Stimulated activated CD4-positive, alpha-beta T cell treated with anti-CD3 and anti-CD28 coated beads, Interleukin-2, amount 100 ng/mL, for 24 hours (primary cell): ENCODE measurements at places on chromosomes 6 and 20.

GRCh38 chr6:24838994-24839393 lies 40.3 kb upstream of the ARMH2 start:
- DNase-seq = no peak

- DNase-seq = no peak
These were observed 25.7 kb downstream of the EZR start for GRCh38 chr6:158793432-158793831.

- DNase-seq = no peak
These were observed 187.8 kb upstream of the JAG1 start for GRCh38 chr20:10861619-10862018.

GRCh38 chr6:147841547-147842148 lies 333.2 kb downstream of the SAMD5 start:
- DNase-seq = no peak

- DNase-seq = no peak
These were observed 8.3 kb downstream of the ID4 start for GRCh38 chr6:19845266-19846041.

DNA sequence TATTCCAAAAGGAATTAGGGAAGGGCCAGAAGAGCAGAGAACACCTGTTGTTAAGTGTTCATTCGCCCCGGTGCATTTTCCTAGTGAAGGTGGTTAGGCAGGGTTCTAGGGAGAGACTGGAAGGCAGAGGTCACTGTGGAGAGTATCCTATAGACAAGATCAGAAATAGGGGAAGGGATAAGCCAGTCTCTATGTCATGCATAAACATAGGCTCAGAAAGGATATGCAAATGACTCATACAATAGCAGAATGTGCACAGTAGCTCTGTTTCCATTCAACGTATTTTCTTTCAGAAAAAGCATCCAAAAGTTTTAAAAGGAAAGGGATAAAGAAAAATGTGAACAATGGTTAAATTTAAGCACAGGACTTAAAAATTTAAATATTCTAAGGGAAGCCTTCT lies 47.4 kb downstream of the BMP6 start:
- no peak for DNase-seq

DNA sequence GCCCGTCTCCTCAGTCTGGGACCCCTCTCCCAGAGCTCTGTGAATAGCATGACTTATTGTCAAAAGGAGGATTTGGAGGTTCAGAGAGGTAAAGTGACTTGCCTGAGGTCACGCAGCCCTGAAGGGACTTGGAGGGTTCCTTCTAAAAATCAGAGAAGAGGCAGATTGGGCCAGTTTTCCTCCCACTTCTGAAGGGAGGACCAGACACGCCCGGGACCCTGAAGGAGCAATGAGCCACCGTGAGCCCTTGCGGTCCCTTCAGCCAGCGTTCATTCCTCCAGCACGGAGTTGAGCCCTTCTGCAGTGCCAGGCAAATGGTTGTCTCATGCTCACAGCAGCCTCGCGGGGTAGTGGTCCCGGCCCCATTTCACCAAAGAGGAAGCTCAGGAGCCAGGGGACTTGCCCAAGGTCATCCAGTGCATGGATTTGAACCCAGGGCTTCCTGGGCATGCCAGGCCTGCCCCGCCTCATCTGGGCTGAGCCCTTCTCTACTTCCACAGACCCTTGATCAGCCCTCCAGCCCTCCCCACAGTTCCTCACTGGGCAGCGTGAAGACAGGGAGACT lies 7.4 kb downstream of the SRC start:
- DNase-seq = no peak

DNA sequence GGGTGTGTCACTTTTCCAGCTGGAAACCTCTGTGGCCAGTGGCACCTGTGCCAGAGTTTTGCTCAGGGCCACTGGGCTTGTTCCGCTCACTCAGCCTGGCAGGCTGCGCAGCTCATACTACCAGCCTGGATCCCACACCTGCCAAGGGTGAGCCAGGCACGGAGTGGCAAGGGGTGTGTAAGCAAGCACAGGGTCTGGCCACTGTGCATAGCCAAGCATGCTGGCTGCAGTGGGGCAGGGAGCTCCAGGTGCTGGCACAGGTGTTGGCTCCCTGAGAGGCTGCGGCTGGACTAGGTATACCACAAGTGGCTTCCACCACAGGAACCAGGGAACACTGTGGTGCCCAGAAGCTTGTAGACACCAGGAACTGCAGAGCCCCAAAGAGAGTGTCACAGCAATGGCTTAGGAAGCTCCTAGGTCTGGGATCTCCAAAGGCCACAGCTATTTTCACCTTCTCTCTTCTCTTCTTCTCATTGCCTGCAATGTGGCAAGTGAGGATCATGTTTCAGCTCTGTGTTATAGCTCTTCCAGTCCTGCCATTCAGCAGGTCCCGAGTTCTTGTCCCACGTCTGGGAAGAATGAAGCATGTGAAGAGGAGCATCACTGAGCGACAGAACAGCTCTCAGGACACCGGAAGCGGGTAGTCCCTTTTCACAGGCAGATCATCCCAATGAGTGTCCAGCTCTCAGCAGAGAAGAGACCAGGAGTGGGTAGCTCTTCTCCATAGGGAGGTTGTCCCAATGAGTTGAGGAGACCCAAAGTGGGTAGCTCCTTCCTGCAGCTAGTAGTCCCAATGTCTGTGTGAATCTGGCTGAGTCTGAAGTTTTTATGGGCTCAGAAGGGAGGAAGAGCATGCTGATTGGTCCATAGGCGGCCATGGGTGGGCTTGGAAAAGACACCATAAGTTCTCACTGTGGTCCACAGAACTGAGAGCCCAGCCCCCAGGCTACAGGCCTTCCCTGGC lies 41.3 kb downstream of the WASF1 start:
- no peak for DNase-seq

DNA sequence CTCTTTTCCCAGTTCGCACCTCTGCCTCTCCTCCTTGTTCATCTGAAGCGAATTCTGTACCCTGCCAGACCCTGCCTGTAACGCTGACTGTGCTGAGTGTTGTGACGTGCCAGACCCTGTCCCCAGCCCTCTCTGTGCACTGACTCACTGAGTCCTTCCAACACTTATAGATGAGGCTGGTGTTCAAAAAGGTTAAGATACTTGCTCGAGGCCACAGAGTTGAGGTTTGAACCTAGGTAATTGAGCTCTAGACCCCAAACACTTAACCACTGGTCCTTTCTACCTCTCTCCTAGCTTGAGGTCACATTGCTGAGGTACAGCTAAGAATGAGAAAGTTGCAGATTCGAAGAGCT lies 45.7 kb upstream of the NEDD9 start:
- peak; percentile 44 for DNase-seq

- DNase-seq = no peak
These were observed 31.3 kb upstream of the ZSCAN23 start for GRCh38 chr6:28474441-28475219.

DNA sequence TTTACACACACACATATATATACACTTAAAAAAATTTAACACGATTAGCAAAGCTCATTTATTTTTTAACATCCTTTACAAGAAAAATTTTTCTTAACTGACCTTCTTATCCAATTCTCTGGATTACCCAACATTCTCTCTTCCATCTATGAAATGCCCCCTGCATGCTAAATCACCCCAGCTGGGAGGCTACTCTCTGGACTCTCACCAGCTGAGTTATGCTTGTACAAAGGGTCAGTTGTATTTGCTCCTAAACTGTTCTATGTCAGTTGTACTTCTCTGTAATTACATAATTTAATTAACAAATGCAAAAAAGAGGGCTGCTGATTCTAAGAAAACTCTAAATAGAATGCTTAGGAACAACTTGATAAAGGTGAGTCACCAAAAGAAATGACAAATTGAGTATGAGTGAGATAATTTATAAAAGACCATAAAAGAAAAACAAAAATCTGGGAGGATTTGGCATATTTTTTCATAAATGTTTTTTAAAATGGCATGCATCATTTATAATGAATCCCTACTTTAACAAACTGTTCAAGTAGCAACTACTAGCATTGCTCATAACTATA lies 120.5 kb downstream of the KIF13A start:
- DNase-seq = no peak

DNA sequence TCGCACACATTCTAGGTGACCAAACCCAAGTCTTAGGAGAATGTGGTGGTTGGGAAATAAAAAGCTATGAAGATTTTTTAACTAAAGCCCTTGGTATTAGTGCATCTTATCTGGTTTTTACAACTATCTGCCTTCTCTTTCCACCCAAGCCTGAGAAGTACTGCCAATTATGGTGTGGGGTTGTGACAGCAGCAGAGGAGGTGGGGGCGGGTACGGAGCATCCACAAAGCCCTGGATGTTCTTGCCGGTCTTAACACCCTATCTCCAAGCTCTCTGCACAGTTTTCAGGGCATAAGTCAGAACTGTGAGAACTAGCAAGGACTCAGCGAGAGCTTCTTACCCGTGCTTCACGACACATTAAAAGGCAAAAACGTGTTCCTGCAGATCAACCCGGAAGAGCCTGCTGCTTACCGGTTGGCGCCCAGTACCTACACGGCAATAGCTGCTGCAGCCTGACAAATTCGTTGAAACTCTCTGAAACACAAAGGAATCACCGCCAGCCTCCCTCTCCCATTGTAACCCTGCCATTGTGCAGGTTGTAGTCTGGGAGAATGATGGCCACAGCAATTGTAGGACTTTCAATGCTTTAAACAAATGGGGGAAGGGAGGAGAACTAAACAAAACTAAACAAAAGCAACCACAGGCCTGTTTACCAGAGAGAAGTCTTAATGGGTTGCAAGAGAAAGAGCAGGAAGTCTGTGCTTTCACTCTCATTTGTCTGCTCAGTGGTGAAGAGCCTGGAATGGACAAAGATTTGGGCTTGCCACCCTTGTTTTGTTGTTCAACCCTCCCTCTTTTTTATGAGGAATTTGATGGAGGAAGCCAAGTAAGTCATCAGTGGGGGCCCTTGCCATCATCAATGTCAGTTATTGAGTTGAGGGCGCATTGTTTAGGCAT lies 461.0 kb upstream of the JARID2 start:
- peak; percentile 17 for DNase-seq

GRCh38 chr6:56019973-56020372 lies 144.6 kb upstream of the BMP5 start:
- no peak for DNase-seq

- DNase-seq = no peak
These were observed 129.0 kb downstream of the ANKRD60 start for GRCh38 chr20:58099291-58099935.

DNA sequence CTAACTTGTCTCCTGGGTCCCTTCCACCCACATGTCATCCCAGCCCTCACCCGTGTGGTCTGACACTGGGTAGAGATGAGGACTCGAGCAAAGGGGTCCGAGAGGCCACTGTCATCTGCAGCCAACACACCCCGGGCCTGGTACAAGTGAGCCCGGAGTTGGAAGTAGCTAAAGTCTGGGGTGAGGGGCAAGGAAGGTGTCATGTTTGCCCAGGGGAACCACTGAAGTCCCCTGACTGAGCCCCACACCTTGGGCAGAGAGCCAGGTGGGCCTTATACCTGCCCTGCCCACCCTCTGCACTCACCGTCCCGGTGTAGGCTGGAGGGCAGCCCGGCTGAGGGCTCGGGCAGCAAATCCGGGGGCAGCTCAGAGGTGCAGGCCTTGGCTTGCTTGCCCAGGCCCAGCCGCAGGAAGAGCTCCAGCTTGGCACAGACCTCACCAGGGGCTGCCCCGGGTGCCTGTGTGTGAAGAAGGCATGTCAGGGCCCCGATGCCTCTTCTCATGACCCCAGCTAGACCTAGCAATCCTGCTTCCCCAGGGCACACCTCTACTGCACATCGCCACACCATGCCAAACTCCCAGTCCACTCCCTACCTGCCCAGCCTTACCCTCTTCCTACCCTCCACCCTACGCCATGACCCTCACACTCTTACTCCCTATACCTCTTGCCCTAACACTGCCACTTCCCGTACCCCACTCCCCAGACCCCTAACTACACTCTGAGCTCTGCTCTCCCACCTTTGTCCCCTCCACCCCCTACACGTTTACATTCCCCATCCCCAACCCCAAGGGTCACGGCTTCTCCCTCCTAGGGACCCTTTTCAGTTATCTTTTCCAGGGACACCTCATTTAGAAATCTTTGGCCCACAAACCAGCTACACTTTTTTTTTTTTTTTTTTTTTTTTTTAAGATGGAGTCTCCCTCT lies 31.7 kb upstream of the SPAG4 start:
- DNase-seq = no peak

GRCh38 chr6:101114703-101115102 lies 233.6 kb upstream of the ASCC3 start:
- DNase-seq = no peak

DNA sequence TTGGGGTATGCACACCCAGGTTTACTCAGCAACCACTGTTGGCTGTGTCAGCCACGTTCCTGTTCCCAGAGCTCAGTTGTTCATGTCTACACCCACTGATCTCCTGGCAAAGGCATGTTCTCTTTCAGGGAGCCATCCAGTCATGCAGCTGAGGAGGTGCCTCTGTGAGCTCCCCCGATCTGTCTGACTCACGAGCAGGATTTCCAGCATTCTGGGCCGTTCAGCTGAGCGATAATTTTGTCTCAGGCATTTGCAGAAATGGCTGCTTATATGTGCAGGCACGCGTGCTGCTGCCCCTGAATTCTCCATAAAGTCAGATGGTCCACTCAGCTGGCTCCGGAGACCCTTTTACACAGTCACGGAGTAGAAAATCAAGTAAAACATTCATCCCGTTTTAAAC lies 78.4 kb upstream of the IYD start:
- no peak for DNase-seq

DNA sequence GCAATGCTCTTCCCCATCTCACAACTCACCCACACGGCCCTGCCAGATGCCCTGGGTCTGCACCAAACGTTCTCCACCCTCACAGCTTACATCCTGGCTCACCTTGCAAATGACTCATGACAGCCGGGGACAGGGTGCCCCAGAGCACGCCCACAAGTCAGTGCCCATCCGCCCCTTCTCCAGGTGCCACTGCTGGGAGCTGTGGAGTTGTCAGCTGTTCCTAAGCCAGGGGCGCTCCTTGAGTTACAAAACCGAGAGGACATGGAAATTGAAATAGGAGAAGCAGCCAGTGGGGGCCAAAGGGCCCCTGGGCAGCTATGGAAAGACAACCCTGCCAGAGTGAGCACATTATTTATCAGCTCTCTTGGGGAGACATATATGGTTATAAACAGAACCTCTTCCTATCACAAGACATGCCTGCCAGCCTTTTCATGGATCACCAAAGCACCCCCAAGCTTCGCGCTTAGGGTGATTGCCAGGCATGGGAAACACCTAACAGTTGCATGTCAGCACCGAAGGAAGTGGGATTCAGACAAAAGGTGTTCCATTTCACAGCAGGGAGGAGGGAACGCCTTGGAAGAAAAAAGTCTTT lies 236.8 kb downstream of the LY86 start:
- no peak for DNase-seq

DNA sequence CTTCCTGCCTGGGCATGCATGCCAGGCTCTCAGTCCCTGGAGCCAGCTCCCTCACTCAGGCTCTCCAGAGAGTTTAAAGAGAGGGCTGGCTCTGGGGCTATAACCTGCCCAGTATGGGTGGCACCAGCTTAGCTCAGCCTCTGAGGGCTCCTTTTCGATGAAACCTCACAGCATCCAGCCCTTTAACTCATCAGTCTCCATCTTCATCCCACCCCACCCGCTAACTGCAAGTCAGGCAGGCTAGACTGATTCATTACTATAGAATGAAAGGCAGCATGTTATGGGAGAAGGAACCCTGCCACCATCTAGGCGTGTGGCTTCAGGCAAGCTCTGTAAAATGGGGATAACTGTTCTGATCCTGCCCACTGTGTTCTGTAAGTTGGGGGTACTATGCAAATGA lies 53.5 kb downstream of the RAB44 start:
- no peak for DNase-seq
